Stimulated activated CD8-positive, alpha-beta memory T cell treated with anti-CD3 and anti-CD28 coated beads, Interleukin-15, amount 100 ng/mL, for 4 hours (primary cell): ENCODE measurements at places on chromosomes 5 and 9.

GRCh38 chr9:107751567-107752210, 262.1 kb upstream of the KLF4 start:
- DNase-seq, result no peak

GRCh38 chr5:116626945-116627679, 52.5 kb upstream of the SEMA6A start:
- no peak for DNase-seq

- no peak for DNase-seq
These were observed 19.4 kb downstream of the IPO11 start for GRCh38 chr5:62431735-62432620.

- DNase-seq, result no peak
These were observed 206.4 kb downstream of the PAPPA start for GRCh38 chr9:116360016-116360415.

DNA sequence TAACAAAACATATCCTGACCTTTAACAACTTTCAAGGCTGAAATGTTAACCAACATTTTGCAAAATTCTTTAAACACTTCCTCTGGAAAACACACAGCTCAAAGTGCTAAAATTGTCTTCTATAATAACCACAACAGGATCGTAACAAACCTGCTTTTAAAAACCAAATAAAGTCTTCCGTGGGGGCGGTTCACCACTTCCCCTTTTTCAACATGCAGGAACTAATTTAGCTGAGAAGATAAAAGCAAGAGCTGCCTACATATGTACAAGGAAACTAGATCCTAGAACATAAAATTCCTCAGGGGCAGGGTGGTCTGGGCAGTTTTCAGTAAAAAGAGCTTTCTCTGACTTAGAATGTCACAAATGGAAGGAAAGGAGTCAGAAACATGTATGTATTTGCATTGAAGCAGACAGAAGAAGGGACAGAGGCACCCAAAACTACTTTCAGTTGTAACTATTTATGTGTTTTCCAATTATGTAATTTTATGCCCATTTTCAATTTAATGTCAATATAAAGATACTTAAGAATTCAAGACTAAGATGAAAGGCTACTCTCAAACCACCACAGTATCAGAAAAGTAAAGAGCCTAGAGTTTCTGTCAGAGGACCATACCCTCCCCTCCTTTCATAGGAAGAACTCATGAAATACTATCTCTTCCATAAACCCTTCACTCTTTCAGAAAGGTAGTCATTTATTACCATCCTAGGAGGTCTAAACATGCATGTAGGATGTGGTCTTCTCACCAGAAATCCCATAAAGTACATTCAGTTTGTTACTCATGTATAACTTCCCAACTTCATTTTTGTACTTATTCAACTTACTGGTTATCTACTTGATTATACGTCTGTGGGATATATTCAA, 185.9 kb upstream of the RASA1 start:
- DNase-seq, result no peak

DNA sequence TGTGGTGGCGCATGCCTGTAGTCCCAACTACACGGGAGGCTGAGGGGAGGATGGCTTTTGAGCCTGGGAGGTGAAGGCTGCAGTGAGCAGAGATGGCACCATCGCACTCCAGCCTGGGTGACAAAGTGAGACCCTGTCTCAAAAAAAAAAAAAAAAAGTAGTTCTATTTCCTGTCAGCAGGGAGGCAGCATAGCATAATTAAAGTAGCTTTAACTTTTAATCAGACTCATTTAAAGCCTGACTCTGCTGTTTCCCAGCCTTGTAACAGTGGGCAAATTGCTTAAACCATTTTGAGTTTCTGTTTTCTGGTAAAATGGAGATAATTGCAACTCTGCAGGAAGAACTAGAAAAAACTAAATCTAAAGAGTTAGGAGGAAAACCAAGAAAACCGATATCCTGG, 31.2 kb downstream of the CNOT6 start:
- no peak for DNase-seq

DNA sequence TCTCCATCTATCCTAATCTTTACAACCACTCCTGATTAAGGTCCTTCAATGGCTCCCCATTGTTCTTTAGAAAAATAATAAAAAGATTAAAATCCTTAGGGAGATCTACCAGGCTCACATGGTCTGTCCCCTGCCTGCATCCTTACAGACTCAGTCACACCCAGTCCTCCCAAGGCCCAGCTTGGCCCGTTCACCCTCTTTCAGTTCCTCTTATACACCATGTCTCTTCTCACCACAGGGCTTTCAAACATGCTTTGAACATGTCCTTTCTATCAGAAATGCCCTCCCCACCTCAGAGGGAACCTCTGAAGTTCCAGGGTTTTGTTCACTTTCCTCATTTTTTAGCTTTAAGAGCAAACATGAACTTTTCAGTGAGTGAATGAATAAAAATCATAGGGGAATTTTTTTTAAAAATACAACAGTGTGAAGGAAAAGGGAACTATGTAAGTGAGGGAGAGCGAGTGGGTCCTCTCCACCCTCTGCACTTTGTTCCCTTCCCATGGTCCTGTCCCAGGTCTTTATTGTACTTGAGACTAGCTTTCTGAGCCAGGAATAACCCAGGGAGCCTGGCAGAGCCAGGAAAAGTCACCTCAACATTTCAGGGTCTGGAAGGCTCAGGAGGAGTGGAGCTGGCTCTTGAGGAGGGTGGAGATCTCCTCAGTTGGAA, 55.3 kb downstream of the TRPC7 start:
- no peak for DNase-seq

DNA sequence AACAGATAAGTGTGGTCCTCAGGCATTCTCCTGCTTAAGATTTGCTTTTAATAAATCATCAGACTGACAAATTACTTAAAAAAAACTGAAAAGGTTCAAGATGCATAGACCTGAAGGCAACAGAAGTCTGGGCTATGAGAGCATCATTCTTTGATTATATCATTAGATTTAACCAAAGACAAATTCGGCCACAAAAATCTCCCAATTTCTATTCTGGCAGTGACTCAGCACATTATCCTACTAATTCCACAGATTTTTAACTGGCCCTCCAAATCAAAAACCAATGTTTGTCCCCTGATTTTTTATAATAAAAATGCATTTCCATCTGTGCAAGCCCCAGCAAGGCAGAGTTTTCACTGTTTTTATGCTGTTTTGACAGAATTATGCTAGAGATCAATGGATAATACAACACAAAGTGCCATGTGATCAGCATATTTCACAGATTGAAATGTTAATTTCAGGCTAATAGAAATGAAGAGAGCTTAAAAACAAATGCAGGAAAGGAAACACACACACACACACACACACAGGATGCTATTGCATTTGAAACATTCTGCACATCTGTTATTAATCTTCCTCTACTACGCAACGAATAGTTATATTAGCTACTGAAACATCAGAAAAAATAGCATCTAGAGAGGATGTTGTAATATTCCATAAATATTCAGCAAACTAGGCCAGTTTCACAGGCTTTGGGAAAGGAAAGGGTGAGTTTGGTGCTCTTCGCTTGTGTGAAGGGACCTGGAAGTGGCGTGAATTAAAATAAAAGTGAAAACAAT, 177.6 kb upstream of the ST8SIA4 start:
- no peak for DNase-seq

DNA sequence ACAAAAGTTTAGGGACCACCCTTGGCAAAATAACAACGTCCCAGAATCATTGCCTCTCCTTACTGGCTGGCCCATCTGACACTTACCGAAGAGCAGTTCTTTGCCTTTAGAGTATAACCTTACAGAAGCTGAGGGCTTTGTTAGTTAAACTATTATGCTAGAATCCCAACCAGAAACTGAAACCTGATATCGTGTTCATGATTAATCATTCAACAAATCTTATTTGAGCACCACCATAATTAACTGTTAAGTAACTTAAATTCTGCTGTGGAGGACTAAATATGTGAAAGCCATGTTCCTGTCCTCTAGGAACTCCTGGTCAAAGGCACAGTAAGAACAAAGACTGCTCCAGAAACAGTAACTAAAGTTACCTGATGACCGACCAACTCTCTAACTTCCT, 104.9 kb downstream of the ARL15 start:
- DNase-seq, result no peak

- DNase-seq, result no peak
These were observed 27.7 kb downstream of the ECPAS start for GRCh38 chr9:111456529-111456928.

DNA sequence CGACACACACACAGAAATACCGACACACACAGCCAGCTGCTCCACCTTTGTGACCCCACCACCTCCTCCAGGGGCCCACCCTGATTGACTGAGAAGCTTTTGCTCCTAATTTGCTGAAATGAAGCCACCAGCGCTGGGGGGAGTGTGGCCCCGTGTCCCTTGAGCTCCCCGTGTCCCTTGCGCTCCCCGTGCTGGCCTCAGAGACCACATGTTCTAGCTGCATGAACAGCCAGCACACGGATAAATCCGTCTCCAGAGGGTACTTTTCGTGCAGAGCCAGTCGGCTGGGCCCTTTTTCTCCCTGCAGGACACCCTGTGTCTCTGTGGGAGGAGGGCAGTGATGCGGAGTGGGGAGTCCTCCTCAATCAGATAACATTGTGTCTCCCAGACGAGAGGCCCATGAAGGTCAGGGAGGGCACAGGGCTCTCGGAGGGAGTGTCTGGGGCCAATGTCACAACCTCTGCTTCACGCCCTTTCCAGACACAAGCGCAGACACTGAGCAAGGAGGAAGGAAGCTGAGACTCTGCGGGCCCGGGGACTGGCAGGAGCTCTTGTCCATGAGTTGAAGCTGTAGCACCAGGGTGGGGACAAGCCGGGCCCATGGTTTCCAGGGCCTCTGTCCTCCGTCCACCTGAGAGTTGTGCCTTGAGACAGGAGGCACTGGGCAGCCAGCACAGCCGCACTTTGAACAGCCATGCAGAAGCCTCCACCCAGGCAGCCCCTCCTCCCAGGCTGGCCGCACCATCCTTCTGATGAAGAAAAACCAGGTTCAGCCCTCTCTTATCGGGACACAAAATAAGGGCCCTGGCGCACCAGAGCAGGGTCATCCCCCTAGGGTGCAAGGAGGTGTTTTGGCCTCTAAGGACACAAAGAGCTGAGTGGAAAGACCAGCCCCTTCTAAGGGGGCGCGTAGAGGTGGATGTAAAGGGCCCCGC, 36.4 kb upstream of the SLC6A19 start:
- no peak for DNase-seq

DNA sequence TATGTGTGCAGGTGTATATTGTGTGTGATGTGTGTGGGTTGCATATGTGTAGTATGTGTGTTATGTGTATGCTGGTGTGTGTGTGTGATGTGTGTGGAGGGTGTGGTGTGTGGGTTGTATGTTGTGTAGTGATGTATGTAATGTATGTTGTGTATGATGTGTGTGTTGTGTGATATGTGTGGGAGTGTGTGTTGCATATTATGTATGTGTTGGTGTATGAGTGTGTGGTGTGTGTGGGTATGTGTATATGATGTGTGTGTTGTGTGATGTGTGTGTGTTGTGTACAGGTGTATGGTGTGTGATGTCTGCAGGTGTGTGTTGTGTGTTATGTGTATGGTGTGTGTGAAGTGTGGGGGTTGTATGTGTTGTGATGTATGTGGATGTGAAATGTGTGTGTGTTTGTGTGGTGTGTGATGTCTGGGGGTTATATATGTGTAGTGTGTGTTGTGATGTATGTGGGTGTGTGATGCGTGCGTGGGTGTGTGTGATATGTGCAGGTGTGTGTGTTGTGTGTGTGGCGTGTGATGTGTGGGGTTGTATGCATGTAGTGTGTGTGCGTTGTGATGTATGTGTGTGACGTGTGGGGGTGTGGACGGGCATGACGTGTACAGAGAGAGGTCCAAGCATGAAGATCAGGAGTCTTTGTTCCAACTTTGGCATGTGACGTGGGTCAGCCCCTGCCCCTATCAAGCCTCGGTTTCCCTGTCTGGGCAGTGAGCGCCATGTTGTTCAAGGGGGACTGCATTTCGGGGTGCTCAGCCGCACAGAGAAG, 8.5 kb upstream of the CRB2 start:
- no peak for DNase-seq

- DNase-seq, result no peak
These were observed 20.2 kb upstream of the CEP78 start for GRCh38 chr9:78215706-78216105.

GRCh38 chr5:151758141-151758429, 346 bp downstream of the ATOX1 start:
- no peak for DNase-seq

DNA sequence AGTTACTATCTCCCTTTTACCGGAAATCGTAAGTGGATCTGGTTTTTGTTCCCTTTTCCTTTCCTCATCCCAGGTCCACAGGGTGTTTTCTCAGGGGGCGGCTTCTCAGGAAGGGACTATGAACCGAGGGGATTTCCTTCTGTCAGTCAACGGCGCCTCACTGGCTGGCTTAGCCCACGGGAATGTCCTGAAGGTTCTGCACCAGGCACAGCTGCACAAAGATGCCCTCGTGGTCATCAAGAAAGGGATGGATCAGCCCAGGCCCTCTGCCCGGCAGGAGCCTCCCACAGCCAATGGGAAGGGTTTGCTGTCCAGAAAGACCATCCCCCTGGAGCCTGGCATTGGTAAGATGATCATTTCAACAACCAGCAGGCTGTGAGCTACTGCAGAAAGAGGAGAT, 75.8 kb downstream of the GOLPH3 start:
- DNase-seq, result no peak

GRCh38 chr9:137972355-137972987, 94.9 kb downstream of the CACNA1B start:
- no peak for DNase-seq

GRCh38 chr5:40823459-40823858, 11.6 kb downstream of the RPL37 start:
- DNase-seq, result no peak
